ENCODE measurements at places on chromosomes 7 and 10.

DNA sequence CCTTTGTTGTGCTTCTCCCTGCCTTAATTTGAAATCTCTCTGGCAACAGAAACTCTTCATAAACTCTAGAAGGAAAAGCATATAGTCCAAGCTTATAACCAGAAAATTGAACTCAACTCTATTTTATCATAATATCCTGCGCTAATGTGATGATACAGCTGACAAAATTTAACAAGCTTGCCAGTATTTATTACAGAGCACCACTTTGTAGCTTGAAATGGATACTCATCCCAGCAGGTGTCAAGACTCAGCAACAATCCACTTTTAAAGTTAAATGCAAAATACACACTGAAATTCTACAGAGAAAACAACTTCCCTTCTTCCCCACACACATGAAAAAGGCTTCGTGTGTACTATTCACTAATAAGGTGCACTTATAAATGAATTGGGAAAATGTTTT, 228.9 kb downstream of the AGMO start:
- DNase-seq = no peak

DNA sequence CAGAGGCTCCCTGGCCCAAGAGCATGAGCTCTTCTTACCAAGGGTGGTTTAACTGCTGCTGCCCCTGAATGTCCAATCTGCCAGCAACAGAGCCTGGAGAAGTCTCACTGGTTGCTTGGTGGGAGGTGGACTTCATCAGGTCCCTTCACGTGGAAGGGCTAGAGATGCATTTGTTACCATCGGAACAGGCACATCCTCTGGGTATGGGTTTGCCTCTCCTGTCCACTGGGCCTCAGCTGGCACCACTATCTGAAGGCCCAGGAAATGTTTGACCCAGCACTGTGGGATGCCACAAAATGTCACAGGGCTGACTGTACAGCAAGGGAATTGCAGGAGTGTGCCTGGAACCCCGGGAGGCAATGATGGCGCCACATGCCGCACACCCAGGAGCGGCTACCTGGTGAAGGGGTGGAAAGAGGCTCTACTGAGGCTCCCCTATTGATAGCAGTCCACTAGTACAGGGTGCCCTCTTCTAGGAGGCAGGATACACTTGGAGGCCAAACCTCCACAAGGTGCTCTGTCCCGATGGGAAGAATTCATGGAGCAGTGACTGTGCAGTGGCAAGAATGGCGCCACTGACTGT, 603.1 kb upstream of the MGMT start:
- no peak for DNase-seq

GRCh38 chr7:2613931-2614600, 17.7 kb upstream of the TTYH3 start:
- no peak for DNase-seq

DNA sequence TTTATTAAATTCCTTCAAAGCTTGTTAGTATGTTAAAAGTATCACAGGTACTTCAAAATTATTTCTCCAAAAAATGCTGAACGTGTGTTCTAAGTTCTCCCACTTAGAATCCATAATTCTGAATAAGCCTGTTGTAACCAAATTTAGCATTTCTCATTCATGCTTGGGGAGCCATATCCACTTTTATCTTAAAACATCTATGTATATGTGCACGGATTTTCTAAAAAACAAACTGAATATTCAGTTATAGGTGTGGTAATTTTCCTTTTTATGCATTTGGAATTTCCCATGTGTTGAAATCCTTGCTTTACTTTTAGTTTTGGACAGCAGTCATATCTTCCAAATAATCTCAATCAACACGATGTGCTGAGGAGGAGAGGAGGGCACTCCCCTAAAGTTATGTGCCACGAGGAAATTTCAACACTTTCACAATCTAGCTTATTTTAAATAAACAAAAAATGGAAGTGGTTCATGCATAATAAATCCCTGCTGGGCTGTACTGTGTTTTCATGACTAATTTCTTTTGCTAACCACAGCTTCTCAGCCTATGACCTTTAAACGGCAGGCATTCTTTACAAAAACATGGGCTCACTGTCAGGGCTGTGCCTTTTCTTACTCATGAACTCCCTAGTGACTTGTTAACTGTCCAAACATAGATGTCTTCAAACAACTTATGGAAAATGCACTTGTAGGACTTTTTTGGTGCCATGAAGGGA, 380.3 kb upstream of the SEMA3C start:
- DNase-seq = no peak

DNA sequence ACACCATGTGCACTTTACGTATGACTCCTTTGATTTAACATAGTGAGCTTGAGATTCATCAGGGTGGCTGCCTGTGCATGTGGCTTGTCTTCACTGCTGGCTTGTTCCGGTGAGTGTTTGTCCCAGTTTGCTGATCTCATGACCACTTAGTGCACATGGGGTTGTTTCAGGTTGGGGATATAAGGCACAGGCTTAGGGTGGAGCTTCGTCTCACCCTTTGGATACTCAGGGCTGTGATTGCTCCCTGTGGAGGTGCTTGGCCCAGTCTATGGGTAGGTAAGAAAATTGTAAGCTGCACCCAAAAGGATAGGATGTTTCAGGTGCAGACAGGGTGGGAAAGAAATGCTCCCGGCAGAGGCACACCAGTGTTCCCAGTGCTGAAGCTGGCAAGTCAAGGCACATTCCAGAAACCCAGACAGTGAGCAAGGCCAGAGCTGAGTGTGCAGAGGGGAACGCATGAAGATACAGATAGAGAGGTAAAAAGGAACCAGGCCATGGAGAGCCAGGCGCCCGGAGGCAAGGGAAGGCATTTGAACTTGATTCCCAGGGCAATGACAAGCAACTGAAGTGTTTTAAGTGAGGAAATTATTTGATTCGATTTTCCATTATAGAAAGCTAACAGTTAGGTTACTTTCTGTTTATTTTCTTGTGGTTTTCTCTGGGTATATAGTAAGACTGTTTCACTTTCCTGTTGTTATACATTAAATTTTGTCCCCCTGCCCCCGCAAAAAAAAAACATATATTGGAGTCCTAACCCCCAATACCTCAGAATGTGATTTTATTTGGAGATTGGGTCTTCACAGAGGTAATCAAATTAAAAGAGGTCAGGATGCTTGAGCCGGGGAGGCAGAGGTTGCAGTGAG, 289.8 kb upstream of the KLF6 start:
- DNase-seq = no peak

DNA sequence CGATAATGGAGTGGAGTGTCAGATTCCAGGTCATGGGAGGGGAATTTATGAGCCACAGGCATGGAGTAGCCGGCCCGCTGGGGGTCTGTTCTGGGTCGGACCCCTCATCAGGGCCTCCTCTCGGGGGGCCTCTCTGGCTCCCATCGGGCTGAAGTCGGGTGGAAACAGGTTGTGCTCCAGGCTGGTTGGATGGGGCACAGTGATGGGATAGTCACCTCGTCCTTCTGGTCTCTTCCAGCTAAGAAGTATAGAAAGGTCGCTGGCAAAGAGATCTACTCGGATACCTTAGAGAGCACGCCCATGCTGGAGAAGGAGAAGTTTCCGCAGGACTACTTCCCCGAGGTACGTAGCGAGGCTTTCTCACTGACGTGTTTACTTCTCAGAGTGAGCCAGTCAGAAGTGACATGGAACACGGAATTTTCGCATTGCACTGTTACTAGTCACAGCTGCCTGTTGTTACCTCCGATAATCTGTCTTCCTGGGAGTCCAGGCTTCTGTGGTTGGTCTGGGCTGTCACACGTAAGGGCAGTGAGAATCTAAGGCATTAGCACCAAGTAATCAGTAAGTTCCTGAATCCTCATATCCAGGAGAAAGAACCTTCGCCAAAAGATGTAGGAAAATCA, 88.3 kb downstream of the NKX6-2 start:
- no peak for DNase-seq

All from stimulated activated CD8-positive, alpha-beta memory T cell treated with anti-CD3 and anti-CD28 coated beads, Interleukin-2, amount 100 ng/mL, for 1 hour (primary cell).